ENCODE measurements at places on chromosomes 6 and 20.

DNA sequence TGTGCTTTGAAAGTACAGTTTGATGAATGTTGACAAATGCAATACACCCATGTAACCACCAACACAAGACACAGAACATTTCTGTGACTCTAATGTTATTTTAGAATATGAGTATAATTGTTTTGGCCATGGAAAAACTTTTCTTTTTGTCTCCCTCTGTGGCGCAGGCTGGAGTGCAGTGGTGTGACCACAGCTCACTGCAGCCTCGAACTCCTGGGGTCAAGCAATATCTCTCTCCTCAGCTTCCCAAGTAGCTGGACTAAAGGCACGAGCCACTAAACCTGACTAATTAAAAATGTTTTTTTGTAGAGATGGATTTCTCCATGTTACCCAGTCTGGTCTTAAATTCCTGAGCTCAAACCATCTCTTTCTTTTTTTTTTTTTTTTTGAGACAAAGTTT is 20.3 kb upstream of the BCAS4 start:
- DNase-seq: no peak

DNA sequence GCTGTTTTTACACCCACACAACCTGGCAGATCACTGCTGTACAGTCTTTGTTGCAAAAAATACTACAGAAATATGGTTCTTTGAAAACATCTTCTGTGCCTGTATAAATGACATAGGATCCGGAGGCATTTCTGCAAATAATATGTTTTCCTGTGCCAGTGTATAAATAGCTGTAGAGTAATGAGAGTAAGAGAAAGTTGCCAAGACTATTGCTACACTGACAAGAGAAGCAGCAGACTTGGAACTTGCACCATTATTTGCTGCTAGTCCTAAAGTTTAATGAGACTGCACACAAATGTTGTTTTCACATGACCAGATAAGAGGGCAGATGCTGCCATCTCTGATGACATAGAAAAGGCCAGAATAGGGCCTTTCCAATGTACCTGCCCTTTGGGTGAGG is 50.0 kb upstream of the DTNBP1 start:
- no peak for DNase-seq

GRCh38 chr6:70834520-70834919 is 122.3 kb downstream of the B3GAT2 start:
- DNase-seq: no peak

DNA sequence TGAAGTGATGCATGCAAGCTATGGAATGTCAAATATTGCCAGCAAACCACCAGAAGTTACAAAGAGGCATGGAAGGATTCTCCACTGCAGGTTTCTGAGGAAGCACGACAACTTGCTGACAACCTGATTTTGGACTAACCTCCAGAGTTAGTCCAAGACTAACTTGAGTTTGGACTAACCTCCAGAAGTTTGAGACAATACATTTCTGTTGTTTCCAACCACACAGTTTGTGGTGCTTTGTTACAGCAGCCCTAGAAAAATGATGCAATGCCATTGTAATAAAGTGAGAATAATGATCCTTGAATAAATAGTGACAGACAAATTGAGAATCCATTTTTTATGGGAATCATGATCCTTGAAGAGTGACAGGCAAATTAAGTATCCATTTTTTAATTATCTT is 169.9 kb upstream of the HDDC2 start:
- no peak for DNase-seq

DNA sequence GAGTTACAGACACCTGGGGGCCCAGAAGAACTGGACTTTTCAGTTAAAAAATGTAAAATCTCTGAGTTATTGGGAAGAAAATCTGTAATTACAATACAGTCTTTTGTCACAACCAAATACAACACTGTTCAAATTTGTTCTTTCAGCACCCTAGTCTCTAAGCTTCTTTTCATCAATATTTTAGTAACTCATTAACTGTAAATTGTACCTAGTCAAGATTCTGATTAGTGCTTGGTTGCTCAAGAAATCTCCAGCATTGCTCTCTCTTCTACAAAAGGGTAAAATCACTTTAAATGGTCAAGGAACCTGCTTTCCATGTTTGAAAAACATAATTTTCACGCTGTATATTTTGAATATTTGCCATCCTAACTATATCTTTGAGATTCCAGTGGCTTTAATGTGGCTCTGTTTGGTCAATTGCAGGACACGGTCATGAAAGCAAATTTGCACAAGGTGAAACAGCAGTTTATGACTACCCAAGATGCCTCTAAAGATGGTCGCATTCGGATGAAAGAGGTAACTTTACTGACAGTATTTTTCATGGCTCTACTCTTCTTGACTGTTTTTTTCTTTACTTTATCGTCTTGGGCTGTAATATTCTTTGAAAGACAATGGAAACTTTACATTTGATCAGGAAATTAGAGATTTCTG is 9.2 kb downstream of the SCGN start:
- DNase-seq: peak; percentile 57
